ENCODE measurements at places on chromosomes 6 and 20. TPM values are rescaled to one million over a fixed set of nuclear protein-coding genes. Genes with fewer than 3 reads are reported as not detected.

The MLN gene
- not detected for total RNA-seq

The PLN gene
- total RNA-seq = 31.1 TPM

The NMBR gene
- not detected for total RNA-seq

The SLC22A1 gene
- total RNA-seq = 1.5 TPM

The SLC22A3 gene
- total RNA-seq = 5.0 TPM

The HUS1B gene
- 0.95 TPM for total RNA-seq

The SAPCD1 gene
- 3.9 TPM for total RNA-seq

The CST2 gene
- not detected for total RNA-seq

The KIAA1755 gene
- total RNA-seq = 0.34 TPM

The SLC17A2 gene
- not detected for total RNA-seq

DNA sequence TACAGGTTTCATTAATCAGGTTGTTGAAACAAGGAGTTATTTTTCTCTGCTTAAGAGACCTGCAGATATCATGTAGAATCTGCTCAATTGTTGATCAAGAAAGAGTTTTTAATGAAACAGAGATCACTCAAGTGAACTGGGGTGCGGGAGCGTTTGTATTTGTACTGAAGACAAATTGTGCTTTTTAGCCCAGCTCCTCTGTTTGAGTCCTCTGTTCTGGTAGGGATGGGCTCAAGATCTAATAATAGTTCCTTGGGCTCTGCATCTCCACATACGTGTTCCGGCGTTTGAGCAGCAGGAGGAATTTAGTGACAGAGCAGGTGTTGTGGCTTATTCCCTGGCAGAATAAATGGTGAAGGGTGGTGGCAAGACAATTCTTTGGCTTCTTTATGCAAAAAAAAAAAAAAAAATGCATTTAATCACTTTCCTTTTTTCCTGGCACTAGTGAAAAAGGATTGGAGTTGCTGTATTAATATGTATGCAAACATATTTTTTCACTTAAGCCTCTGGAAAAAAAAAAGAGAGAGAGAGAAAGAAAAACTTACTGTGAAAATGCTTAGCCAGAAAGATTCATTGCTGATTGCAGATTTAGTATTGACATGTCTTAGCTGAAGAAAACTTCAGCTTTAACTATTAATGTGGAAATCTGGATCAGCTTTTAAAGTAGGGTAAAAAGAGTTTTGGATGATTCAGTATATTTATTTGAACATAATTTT is 4.0 kb downstream of the CITED2 start:
- no peak for DNase-seq

DNA sequence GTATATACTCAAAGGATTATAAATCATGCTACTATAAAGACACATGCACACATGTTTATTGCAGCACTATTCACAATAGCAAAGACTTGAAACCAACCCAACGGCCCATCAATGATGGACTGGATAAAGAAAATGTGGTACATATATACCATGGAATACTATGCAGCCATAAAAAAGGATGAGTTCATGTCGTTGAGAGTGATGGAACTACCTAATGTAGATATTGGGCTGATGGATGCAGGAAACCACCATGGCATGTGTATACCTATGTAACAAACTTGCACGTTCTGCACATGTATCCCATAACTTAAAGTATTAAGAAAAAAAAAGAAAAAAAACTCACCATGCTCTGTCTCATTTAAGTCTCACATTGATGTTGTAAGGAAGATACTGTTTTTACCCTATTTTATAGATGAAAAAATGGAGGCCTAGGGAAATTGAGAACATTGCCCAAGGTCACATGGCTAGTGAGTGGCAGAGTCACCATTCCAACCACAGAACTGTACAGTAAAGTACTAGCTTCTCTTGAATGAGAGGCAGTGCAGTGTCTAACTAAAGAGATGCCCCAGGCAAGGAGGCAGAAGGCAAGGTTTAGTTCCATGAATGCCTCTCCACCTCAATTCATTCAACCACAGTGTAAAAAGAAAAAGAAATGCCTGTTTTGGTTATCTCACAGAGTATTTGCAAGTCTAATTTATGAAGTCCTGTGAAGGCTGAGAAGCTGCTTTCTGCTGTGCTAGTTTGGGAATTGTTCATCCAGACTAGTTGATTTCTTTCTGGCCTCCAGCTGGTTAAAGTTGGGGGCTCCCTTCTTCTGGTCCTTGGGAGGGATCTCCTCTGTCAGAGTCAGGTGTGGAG is 68.2 kb downstream of the FIG4 start:
- no peak for DNase-seq

GRCh38 chr6:11484441-11484840 is 53.1 kb upstream of the TMEM170B start:
- no peak for DNase-seq

DNA sequence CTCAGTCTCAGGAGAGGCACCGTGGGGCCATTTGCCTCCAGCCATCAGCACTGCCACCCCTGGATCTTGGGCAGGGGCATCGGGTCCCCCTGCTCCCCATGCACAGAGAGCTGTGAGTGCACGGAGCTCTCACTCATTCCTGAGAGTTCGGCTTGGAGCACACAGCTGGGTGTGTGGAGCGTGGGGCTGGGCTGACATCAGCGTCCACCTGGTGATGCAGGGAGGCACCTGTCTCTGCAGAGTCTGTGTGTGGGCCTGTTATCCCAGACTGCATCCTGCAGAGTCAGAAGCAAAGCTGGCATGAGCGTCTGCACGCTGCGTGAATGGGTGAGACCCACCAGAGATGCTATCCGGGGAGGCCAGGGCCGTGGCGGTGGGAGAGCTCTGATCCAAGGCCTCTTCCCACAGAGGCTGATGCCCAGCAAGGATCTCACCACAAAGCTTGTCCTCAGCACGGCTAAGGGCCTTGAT is 248.8 kb upstream of the AFDN start:
- no peak for DNase-seq

DNA sequence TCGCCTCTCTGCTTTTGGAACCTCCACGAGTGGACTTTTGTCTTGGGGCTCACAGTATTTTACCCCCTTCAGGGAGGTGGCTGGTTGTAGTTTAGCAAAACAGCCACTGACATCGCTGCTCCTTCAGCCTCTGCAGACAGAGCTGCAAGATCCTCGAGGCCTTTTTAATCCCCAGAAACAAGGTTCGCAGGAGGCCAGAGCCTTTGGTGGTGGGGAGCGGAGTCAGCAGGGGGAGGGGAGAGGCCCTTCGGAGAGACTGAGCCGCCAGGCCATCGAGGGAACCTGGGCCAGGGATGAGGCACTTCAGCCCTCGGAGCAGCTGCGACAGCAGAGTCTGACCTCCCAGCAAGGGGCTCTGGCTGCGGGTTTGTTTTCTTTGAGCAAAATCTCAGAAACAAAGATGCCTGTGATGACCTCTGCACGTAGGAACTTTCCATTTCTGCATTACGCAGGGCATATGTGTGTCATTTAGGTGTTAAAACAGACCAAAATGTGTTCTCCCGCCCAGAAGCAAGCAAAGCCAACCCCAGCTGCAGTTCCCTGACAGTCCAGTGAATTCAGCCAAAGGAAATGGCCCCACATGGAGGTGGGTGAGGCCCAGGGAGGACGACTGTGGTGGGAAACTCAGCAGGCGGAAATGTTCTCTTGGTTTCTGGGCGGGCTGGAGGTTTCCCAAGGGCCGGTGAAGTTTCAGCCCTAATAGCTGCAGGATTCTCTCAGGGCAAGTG is 171.2 kb upstream of the SULF2 start:
- DNase-seq = no peak

DNA sequence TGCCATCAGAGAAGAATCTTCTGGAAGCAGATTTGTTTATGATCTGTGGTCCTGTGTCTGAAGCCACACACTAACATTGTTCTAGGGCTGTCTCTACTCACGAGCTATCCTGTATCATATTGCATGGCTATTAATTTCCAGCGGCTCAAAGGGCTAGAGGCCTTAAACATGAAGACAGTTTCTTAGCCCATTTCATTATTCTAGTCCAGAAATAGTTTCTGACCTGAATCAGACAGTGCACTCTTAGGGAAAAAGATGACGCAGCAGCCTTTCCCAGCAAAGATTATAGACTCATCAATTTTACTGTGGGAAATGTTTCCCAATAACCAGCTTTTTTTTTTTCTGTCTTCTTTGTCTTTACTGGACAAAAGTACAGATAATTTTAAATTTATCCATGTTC is 105.3 kb upstream of the SUPT3H start:
- no peak for DNase-seq

GRCh38 chr6:5840734-5841390 is 165.9 kb downstream of the NRN1 start:
- no peak for DNase-seq

- no peak for DNase-seq
These were observed 14.8 kb downstream of the HEY2 start for GRCh38 chr6:125764121-125764671.

GRCh38 chr20:15795305-15796019 is 777.8 kb downstream of the KIF16B start:
- DNase-seq = no peak

GRCh38 chr6:133921249-133921859 is 31.7 kb upstream of the TBPL1 start:
- peak; percentile 85 for DNase-seq

DNA sequence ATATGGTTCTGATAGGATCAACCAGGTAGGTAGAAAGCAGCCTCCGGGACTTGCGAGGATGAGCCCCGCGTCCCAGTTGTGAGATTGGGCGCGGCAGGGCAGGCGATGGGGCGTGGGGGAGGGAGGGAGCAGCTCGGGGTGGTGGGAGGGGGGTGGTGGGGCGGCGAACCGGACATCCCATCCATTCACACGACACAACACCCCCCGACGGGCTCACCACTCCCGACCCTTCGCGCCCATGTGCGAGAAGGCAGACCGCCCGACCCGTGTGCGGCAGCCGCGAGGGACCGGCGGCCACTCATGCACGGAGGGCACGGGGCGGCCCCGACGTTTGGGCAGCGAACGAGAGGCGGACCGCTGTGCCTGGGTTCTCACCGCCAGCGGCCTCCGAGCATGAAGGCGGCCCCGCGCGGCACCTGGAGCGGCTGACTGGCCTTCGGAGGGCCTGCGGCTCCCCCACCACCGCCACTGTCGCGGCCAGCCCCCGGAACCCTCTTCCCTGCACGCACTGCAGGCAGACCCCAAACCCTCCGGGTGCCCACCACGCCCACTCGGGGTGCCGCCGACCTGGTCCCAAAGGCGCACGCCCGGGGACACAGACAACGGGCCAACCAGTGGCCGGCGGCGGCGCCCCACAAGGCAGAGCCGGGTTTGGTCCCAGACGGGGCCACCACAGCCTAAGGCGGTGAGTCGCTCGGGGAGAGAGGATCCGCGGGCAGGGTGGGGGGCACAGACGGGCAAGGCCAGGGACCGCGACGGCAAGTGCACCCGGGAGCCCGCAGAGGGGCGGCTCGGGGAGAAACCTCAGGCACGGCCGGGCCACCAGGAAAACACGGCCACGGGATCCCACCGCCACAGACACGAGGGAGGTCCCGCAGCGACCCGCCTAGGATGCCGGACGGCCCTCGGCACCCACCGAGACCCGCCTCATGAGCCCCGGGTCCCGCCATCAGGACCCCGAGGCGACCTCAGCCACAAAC is 769.2 kb upstream of the DEFB115 start:
- DNase-seq = no peak

- DNase-seq = peak; percentile 46
These were observed 41.0 kb upstream of the RAB23 start for GRCh38 chr6:57262901-57263694.

GRCh38 chr20:34403908-34404307 is 40.8 kb downstream of the ITCH start:
- no peak for DNase-seq

DNA sequence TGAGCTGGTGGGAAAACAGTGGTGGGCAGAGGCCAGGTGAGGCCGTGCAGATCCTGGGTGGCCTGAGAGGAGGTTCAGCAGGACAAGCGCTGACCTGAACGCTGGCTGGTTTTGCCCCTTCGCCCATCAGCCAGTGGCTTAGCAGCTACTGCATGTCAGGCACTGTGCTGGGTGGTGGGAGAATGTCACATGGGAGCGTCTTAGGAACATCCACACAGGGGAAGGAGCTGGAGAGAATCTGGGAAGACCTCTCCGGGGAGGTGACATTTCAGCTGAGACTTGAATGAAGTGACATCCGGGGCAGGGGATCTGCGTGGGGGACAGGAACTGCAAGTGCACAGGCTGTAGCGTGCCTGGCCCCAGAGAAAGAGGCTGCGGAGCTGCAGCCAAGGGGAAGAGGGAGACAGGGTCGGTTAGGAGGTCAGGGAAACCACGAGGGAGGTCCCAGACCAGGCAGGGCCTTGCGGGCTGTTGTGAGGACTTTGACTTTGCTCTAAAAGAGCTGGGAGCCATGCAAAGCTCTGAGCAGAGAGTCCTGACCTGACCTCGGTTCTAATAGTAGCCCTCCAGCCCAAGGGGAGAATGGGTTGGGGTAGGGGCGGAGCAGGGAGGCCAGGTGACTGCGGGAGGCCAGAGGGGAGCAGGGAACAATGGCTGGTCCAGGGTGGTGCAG is 156.8 kb upstream of the PTPN1 start:
- DNase-seq = no peak
